ENCODE measurements at places on chromosomes 16 and 17.
A peak's percentile ranks its signal among the peaks of the same experiment; 100 is the strongest.

DNA sequence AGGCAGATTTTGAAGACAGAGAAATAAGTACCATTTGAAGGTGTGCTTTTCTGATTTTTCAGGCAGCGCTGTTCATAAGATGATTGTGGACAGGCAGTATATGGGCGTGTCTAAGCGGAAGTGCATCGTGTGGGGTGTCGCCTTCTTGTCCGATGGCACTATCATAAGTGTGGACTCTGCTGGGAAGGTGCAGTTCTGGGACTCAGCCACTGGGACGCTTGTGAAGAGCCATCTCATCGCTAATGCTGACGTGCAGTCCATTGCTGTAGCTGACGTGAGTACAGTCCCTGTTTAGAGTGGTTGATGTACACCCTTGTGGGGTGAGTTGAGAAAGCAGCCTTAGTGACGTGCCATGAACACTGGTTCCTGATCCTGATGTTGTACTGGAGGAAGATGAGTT, 10.7 kb downstream of the UTP4 start:
- no peak for DNase-seq

- DNase-seq: no peak
These were observed 2.7 kb downstream of the TRPV2 start for GRCh38 chr17:16417896-16418684.

GRCh38 chr17:48374650-48375230, 55.3 kb downstream of the SKAP1 start:
- DNase-seq: peak; percentile 2

DNA sequence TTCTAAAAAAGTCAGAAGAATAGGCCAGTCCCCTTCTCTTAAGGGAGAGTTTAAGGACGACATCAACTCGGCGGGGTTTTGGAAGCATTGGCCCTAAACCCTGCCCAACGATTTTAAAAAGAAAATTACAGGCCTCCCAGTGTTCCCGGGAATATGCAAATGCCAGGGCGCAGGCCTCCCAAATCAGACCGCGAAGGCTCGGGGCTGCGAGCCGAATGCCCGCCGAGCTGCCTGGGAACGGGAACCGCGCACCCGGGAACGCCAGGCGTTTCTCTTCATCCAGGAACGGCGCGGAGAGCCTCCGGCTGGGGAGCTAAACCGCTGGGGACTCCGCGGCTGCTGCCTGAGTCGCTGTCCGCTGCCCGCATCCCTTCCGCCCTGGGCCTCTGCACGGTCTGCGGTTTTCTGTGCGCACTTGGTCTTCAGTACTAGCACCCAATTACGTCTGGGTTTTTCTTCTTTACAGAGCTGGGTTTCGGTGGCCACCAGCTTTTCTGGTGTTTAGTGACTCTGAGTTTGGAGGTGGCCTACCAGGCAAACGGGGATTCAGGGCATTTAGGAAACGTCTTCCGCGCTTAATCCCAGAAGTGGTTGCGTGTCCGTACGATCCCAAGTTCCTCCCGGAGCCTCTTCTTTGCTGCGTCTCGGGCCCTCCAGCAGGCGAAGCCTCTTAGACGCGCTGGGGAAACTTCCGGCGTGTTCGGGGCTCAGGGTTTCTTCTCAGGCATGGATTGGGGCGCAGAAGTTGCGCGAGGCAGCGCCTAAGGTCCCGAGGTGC, 5.7 kb downstream of the IRX5 start:
- no peak for DNase-seq

DNA sequence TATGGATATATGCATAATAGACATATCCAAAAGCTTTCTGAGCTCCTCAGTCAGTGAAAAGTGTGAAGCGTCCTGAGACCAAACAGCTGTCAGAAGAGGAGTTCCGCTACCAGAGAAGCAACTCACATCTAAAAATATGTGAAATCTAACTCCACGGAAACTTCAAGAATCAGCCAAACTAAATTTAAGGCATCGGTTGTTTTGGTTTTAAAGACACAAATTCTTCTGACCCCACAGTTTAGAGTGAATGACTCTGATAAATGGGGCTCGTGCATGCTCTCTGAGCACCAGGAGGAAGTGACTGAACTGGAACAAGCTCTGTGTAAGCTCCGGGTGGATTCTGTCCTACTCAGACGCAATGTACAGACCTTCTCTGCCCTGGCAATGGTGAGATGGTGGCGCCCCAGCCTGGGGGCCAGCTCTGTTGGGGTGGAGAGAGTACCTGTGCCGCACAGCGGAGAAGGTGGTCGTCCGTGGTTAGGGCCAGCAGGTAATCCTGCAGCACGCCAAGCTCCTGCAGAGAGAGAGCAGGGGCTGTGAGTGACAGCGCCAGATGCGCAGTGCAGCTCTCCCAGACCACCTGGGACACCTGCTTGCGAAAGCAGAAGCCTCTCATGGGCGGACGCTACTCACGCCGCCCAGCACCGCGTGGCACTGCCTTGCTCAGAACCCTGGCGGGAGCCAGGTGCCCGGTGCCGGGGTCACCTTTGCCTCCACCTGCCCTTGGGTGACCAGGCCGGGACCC, 44.4 kb upstream of the ATP2A3 start:
- no peak for DNase-seq

DNA sequence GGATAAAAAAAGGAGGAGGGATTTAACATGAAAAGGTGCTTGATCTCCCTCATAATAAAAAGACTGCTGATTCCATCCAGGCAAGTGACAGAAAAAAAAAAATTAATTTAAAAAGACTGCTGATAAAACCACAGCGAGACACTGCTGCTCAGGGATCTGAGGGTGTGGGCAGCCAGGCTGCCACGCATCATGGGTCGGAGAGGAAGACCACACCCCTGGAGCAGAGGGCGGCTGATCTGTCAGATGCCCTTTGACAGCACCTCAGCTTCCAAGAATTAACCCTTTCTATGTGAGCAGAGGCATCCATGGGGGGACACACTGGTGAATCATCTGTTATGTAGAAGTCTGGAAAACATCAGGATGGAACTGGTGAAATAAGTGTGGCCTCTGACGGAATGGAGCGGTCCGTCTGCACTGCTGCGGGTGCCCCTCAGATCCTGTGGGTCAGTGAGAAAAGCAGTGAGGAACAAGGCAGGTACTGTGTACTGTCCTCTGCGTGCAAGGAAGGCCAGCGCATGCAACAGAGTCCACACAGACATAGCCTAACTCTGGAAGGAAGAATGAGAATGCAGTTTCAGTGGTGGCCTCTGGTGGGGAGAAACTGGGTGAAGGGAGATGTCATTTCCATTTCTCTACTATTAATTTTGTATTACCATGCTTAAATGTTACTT, 19.8 kb downstream of the MAPT start:
- DNase-seq: no peak

- no peak for DNase-seq
These were observed 9.9 kb downstream of the DBNDD1 start for GRCh38 chr16:90009172-90009899.

Measured in activated T-helper 1 cell treated with Interleukin-2 at 50 U/mL for 16 hours (primary cell).